ENCODE measurements at places on chromosomes 2 and 18.
A peak's percentile ranks its signal among the peaks of the same experiment; 100 is the strongest.

GRCh38 chr18:33326975-33327374 lies 113.5 kb downstream of the CCDC178 start:
- no peak for DNase-seq

- DNase-seq, result no peak
Measured at GRCh38 chr2:222669353-222669752, 2.1 kb upstream of the MOGAT1 start.

DNA sequence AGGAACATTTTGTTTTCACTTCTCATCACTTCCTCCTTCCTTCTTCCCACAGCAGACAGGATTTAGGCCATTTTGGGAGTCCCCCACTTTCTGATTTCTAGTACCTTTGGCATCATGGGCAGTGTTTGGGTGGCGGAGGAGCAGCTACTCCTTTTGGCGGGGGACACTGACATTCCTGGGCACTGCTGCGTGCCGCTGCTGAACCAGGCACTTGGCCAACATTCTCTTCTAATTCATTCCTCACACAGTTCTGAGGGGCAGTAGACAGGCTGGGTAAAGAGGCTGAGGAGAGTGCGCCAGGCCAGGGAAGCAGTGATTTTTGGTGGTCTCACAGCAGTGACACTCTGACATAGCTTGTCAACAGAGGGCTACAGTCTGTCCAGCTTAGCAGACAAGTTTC lies 270.2 kb downstream of the LOXHD1 start:
- no peak for DNase-seq

DNA sequence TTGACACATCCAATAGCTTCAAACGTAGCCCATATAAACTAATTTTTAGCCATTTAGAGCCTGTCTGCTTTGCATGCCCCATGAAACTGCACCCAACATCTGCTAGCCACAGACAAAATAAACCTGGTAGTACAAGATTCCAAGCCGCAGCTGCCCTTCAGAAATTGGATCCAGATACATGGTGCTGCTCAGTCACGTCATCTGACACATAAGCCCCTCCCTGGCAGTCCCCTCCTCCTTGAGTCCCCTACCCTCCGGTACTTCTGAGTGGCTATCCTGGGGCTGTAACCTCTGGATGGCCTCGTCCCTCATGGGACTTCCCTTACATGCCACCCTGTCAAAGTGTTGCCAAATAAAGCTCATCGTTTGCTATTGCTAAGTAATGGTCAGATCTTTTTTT lies 33.8 kb downstream of the PROC start:
- no peak for DNase-seq

DNA sequence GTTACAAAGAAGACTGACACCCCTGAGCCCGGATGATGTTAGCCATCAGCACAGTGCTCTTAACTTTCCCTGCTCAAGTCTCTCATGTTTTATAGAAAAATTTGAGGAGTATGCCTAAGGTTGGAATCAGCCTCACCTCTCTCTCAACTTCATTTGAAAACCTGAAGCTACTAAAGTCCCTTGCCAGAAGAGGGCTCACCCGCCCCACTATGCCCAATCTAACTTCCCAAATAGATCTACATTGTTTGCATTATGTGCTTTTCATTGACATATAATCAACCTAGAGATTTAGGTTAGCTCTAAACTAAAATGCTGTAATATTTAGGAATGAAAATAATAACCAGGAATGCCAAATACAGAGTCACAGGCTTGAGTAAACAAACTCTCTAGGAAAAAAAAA lies 305.4 kb downstream of the NCKAP5 start:
- DNase-seq, result no peak

- DNase-seq, result no peak
Measured at GRCh38 chr2:122982936-122983335, 1042.2 kb upstream of the CNTNAP5 start.

DNA sequence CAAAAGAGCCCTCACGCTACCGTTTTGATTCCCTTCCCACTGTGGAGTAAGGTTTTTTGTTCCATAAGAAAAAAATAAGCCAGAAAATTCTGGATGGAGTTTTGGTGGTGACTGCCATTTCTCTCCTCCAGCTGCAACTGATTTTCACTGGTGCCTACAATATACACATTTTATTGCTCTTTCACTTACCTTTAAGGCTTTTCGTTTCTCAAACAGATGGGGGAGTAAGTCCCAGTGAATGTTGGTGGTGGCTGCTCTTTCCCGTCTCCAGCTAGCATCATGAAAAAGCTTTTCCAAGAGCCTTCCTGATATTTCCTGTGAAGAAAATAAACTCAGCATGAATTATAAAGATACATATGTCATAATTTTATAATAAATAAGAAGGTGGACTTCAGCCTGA lies 932.5 kb upstream of the PIK3C3 start:
- DNase-seq, result no peak

DNA sequence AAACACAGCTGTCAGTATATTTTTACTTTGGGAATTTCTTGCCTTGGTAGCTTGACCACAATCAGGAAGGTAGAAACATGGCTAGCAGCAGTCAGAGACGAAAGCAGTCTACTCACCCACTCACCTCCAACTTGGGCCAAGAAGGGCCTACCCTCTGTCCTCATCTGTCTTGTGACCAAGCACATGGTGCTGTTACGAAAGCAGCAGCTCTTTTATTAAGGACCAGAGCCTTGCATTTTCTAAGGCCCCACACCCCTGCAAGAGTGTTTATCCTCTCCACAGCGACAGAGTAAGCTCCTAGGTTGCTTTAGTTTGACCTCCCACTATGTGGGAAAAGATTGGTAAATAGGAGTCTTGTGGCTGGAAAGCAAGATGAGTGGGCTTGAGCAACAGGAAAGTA lies 31.3 kb upstream of the MSTN start:
- DNase-seq, result no peak

DNA sequence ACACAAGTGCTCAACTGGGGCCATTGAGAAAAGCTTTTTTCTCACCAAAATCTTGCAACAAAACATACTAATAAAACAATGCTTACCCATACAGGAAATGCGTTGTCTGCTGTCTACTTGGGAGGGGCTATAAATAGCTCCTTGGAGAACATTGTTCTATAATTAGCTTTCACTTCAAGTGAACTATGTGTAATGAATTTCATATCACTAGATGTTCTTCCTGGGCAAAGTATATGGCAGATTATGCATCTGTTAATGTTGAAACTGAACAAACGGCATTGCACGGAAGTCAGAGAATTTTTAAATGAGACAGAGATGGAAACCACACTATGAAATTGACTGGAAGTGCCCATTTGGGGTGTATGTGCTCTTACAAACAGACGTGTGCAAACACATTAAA lies 6.4 kb upstream of the NPAS2 start:
- peak; percentile 31 for DNase-seq

DNA sequence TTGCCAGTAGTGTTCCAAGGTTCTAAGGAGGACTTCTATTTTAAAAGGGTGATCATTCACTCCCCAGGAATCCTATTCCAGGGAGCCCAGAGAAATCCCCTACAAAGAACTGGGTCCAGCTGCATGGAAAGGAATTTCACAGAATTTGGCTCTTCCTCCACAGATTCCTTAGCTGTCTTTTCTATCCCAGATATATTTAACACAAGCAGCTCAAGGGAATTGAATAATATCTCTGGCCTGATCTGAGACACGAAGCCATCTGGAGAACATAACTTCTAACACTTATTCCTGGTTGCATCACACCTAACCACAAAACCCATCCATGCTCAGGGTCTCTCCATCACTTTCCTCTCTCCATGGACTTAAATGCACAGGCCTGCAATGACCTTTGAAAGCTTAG lies 306.7 kb upstream of the ACVR2A start:
- no peak for DNase-seq

DNA sequence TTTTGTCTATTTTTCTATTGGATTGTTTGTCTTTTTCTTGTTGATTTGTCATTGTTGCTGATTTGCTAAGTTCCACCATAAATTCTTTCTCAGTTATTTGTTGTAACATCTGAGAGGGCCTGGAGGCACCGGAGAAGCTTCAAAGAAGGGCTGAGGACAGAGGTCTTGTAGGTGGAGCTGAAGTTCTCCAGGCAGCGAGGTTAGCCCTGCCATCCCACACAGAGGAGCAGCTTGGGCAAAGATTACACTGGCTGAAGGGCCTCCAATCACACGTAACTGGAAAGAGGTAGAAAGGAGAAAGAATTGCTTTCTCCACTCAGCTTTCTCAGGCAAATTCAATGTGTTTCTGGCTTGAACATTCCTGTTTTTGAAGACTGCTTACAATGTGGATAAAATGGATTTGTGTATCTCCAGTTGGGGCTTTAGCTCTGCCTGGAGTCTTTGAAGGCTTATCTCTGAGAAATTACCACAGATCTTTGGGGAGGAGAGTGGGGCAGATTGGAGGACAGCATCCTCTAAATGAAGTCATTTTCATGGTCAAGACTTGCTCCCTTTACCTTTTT lies 21.1 kb upstream of the EMILIN2 start:
- no peak for DNase-seq

DNA sequence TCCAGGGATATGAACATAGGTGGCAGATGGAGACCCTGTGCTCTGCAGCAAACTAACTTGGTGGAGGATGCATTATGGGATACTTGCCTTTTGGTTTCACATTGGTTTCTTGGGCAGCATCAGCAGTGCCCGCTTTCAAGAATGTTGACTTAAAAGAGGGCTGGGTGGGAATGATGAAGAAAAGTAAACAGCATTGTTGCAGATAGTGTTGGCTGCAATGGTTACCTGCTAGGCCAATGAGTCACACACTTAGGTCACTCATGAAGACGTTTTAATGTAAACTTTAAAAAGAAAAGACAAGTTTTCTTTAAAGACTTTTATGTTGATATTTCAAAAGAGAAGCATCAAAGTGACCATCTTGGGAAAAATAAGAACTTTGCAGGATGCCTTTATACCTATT lies 26.1 kb upstream of the FAM237A start:
- DNase-seq, result no peak

DNA sequence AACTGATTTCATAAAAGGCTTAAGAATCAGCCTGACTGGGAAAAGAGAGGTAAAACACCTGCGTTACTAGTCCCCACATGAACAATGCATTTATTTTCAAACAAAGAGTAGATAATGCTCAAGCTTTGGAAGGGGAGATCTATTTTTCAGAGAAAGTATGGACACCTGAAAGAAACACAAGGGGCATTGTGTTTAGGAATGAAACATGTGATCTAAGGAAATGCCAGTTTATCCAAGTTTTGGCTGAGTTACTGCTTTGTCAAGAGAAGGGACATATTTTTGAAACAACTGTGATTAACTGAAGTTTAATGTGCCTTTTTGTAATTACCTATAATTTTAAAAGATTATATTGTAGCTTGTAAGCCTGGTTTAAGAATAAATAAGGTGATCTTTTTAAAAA lies 49.3 kb upstream of the RBBP8 start:
- no peak for DNase-seq

DNA sequence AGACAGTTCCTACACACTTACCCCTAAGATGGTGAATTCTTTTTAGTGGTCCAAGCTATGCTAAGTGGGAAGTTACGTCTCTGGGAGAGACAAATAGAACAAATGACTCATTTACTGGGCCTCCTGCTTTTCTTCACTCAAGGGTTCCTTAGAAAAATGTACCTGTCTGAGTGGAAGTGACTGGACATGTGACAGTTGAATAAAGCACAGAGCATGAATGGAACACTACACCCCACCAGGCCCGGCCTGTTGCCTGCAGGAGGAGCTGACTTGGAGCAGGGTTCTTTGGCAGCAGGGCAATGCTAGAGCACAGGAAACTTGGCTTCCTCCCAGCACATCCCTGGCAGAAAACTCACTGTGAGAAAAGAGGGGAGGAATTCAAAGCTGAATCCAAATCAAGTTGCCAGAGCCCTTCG lies 451.0 kb upstream of the SETBP1 start:
- no peak for DNase-seq

- DNase-seq, result no peak
Measured at GRCh38 chr2:229244975-229245374, 26.1 kb downstream of the PID1 start.

GRCh38 chr2:76080154-76080553 lies 369.4 kb upstream of the GCFC2 start:
- no peak for DNase-seq

GRCh38 chr2:109425411-109425810 lies 188.4 kb downstream of the SEPTIN10 start:
- DNase-seq, result no peak

- no peak for DNase-seq
Measured at GRCh38 chr18:2301316-2301715, 270.0 kb downstream of the METTL4 start.

GRCh38 chr2:98608962-98609604 lies 694 bp downstream of the UNC50 start:
- no peak for DNase-seq

GRCh38 chr2:100267751-100268150 lies 54.5 kb downstream of the LONRF2 start:
- DNase-seq, result no peak

GRCh38 chr2:46170026-46170425 lies 127.2 kb upstream of the EPAS1 start:
- no peak for DNase-seq

DNA sequence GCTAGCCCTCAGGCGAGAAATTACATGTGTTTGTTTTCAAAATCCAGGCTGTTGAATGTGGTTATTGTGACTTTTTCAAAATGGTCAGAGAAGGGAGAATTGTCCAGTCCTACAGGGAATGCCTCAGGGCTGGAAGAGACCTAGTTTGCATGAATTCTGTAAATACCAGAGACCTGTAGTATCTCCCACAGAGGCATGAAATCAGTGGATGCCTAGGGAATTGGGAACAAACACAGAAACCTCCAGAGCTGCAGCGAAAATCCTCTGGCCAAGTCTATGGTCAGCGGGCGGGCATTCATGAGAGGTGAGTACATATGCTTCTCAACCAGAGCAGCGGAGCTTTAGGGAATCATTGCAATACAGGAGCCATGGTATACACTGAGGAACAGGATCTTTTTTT lies 1596.5 kb upstream of the NXPH2 start:
- DNase-seq, result no peak

DNA sequence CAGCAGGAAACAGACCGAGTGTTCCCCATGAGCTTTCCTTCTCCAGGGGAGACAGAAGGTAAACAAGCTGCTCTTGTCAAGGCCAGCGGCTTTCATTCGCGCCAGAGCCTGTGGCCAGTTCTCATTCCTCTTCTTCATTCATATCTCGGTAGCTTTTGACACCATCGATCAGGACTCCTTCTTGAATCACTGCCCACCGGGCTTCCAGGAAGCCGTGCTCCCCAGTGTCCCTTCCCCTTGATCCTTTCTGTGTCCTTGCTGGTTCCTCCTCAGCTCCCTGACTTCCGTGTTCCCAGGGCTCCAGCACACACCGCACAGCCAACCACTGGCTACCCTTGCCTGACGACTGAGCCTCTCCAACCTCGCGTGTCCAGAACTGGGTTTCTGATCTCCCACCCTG lies 14.1 kb downstream of the SLC66A3 start:
- no peak for DNase-seq

DNA sequence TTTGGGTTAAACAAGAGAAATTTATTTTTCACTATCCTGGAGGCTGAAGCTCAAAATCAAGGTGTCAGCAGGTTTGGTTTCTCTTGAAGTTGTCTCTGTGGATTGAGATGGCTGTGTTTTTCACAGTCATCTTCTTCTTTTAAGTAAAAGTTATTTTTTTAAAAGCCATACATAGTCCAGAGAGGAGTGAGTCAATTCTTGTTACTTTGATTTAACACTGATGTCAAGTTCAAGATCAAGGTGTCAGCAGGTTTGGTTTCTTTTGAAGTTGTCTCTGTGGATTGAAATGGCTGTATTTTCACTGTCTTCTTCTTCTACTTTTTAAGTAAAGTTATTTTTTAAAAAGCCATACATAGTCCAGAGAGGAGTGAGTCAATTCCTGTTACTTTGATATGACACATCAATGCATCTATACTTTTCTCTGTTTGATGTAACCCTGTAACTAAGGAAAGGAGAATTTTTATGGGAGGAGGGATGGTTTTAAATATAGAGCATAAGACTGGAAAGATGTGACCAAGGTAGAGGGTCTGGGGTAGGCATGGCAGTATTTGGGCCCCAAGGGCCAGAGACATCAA lies 22.5 kb upstream of the RASGRP3 start:
- no peak for DNase-seq

All from activated CD4-positive, alpha-beta T cell treated with anti-CD3 and anti-CD28 coated beads, Interleukin-2, Interleukin-4, amounts not matched to agents 100 ng/mL and 50 ng/mL, durations not matched to agents 16 hours and 8 hours (primary cell).